ENCODE measurements at places on chromosomes 2 and 18.

DNA sequence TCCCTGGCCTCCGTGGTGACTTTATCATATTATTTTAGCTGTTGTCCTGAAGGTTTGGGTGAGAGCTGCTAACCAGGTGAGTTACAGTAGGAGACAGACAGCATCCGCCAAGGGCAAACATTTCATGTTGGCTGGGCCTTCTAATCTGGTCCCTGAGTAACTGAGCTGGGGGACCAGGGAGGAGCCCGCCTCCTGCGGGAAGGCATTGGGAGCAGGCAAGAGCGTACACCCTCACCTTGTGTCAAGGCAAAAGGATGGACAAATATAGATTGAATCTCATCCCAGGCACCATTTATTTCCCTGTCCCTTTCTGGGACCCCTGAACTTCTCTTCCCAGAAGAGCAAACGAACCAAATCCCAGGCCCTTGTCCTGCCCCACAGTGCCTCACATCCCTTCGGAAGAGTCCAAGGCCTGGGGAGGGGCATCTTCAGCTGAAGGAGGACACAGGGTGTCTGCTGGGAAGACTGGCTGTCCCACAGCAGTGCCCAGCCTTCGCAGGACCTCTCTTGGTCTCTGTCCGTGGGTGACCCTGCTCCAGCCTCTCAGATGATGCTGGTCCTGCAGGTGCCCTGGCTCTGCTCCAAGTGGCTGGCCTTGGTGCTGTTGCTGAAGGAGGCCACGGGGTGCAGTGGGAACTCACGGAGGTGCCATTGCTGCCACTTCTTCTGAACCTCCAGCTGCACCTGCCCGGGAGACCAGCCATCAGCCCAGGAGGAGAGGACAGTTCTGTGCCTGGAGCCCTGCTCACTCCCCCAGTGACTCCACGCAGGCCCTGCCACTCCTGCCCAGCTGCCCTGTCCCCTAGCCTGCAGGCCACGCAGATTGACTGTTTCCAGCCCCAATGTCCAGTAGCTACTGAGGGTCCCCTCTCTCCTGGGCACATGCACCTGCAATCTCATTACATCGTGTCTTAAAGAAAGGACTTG, 8.2 kb downstream of the TMEM37 start:
- DNase-seq: no peak

- no peak for DNase-seq
Observed at GRCh38 chr2:215680605-215681598, 245.0 kb upstream of the FN1 start.

GRCh38 chr2:187224989-187225388, 223.1 kb downstream of the CALCRL start:
- no peak for DNase-seq

DNA sequence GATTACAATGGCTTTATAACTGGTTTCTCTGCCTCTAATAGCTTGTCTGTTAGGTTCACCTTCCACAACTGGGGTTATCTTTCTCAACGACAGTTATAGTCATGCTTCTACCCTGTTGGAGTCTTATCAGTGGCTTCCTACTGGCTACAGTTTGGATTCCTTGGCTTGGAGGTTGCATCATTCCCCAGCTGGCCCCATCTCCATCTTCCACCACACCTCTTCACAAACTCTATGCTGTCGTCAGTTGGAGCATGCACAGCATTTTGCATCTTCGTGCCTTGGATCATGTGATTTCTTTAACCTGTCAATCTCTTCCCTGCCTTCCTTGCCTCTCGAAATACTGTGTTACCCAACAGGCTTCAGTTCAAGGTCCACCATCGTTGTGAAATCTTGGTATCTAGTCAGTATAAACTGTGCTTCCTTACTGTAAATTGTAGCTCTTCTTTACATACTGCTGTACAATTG, 316.3 kb upstream of the CXCR4 start:
- no peak for DNase-seq

- no peak for DNase-seq
Observed at GRCh38 chr18:72391951-72392350, 152.2 kb downstream of the CBLN2 start.

GRCh38 chr2:43115881-43116280, 110.5 kb downstream of the ZFP36L2 start:
- no peak for DNase-seq

- no peak for DNase-seq
Observed at GRCh38 chr2:236257136-236257535, 7.1 kb downstream of the ASB18 start.

GRCh38 chr2:11074246-11074820, 80.9 kb upstream of the SLC66A3 start:
- DNase-seq: no peak

GRCh38 chr2:218270721-218271486, 585 bp downstream of the PNKD start:
- no peak for DNase-seq

DNA sequence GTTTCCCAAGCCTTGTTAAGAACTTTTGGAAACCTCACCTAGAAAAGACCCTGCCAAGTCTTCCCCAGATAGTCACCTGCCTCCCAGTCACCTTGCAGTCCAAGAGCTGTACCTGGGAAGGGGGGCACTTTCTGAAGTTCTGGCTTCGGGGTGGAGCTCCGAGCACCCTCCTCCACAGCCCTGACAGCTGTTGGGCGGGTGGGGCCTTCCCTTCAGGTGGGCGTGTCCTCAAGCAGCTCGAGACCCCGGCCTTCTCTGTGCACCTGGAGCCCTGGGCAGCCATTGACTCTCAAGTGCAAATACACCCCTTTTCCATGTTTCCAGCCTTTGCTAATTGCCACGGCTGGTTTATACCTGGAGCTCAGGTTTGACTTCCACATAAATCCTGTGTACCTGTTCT, 37.0 kb upstream of the IGFBP5 start:
- DNase-seq: no peak

DNA sequence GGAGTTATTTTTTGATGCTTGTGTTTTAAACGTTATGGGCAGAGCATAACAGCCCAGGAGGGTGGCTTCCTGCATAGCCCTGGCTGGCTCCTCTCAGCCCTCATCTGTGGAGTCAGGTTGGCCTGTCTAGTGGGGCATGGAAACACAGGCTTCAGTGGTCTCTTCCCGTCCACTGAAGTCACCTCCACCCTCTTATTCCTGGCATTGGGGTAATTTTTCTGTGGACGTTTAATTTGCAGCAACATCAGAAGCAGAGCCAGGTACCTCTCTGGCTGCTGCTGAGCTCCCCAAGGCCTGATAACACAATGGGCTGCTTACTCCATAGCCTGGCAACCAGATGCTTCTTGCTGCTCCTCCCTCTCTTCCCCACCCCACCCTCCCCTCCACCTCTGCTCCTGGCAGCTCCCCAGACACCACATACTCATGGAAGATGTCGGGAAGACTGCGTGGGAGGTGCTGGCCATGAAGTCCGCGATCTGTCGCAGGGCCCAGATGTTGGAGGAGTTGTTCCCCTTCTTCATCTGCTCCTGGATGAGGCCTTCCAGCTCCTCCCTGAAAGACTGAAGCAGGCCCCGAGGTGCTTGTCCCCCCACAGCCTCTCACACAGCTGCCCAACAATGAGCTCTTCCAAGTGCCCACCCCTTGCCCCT, 64.0 kb downstream of the ADD2 start:
- DNase-seq: no peak

DNA sequence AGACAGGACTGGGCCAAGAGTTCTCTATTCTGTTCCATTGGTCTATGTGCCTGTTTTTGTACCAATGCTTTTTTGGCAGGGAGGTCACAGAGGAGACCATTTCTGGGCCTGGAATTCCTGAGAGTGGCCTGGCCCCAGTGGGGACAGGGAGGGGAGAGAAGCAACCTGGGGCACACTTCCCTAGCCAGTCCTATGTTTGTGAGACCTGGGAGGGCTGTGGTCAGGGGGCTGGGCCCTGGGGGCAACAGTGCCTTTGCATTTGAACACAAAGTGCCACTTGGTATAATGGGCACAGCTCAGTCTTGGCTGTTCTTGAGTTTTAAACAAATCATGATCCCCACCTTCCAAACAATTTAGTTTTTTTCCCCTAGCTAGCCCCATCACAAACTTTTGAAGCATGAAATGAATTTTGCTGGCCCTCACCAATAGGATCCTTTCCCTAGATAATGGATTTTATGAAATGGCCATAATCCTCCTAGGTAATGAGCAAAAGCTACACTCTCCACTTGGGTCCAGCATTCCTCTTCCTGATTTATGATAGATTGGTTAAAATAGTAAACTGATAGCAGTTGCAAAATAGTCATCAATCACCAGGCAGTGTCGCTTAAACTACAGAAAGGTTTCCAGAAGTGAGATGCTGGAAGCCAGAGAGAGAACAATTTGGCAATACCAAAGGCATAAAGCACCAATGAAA, 133.5 kb downstream of the GLI2 start:
- DNase-seq: no peak

DNA sequence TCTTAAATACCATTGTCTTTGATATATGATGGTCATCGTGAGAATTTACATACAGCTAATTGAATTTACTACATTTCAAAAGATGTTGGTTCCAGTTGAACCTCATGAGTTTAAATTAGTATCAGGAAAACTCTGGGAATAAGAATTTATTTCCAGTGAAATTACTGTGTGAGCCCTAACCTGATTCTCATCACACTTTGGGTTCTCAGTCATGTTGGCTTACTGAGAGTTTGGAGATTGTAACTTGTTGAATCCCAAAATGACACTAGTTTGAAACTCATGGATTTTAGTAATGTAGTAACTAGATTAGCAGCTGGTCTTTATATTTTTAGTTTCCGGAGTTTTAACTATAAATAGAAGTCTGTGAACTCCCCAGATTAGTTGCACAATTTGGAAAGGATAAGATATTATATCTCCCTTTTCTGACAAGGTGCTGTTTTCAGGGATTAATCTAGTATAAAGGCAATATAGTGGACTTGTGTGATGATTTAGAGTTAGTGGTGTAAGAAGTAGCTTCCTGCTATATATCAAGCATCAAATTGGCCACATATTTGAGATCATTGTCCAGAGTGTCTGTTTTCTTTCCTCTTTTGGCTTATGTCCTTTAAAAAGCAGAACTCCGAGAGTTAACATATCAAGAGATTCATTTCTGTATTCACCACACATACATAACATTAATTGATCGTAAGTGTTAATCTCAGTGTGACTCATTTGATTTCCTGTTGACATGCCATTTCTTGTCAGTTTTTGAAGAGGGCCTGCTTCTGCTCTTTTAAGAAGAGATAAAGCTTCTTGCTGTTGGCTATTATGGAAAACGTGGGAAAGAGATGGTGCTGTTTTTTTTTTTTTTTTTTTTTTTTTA, 15.7 kb downstream of the NDUFV2 start:
- DNase-seq: no peak

DNA sequence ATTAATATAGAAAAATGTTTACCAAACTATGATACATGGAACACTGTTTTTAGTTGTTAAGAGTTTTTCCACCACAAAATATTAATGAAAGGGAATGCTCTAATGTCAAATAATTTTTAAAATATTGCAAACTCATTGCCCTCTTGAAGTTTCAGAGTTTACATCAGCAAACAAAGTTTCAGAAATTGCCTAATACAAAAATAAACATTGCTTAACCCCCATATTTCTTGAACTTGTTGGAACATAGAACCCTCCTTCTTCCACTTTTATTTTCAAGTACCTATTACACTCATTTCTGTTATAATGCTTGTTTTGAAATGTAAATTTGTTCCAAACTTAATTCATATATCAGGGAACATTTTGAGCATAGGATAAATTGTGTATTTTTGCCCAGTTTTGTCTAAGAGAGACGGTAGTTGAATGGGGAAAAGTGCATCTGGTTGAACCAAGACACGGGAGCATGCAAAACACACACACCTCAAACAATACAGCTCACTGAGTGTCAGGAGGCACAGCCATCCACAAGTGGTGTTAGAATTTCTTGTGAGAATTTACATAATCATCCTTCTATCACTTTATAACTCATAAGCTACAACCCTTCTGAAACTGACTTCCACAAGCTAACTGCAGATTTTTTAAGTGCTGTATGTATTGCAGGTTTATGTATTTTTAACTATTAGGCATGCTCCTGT, 5.3 kb upstream of the MC4R start:
- DNase-seq: no peak

- no peak for DNase-seq
Observed at GRCh38 chr2:159890551-159891266, 92.7 kb upstream of the CD302 start.

DNA sequence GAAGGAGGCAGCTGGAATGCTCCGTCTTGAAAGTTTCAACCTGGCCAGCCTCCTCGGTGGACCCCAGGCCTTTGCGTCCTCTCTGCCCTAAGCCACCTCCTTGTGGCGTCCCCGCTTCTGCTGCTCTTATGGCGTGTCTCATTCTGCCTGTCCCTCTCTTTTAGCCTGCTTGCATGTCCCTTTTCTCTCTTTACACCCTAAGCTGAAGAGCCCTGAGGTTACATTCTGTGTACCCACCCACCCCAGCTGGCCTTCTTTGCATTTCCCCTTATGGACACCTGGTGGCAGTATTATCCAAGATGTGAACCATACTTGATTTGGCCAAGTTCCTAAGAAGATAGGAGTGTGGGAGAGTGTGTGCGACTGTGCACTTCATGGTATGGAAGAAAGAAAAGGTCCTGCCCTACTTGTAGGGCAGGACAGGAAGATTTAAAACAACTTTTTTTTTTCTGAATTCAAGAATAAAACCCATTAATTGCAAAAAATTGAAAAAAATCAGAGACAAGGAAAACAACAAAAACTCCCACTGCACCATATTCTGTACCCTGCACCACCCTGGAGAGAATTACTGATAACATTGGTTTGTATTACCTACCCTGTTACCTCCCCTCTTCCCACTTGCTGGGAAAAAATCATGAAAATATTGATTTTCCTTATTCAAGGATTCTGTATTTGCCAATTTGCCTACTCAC, 77.4 kb downstream of the DYSF start:
- DNase-seq: no peak

DNA sequence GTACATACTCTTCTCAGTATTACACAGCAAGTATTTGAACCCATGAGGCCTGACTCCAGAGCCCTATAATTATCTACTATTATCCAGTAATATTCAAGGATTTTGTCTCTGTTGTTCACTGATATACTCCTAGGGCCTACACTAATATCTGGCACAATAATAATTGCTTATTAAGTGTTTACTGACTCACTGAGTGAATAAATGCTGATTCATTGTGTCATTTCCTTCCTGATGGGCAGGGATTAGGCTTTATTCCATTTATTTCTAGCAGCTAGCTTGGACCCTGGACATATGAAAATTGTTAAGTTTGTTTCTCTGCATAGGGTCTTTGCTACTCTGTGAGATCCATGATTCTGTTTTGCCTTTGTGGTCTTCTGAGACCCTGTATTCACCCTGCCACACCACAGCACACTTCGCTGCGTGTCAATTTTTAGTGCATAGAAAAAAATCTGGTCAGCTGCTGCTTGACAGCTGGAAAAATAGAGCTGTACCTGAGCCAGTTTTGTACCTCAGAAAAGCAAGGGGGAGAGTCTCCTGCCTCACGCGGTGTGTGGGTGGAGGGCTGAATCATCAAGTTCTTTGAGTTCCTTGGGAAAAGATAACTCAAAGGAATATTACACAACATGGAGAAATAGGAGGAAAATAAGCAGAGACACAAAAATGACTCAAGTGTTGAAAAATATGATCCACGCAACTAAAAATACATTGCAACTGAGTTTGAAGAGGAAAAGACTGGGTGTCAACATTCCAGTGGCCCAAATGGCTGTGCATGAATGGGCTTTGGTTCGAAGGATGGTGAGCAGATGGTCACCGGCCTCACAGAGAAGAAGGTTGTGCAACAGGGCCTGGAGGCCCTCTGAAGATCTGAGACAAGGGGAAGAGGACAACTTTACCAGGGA, 18.9 kb upstream of the DPP4 start:
- DNase-seq: no peak

Data from substantia nigra (tissue), 51 donors.